ENCODE measurements at places on chromosomes 4 and X.

GRCh38 chr4:170008371-170008770, 17.8 kb downstream of the MFAP3L start:
- no peaks in the 10 kb centered on the region for H3K36me3 ChIP-seq
- H3K27me3 ChIP-seq, result no peaks in the 10 kb centered on the region
- H3K4me3 ChIP-seq, result no peak overlapping the region
- H3K4me1 ChIP-seq, result no peaks in the 10 kb centered on the region

DNA sequence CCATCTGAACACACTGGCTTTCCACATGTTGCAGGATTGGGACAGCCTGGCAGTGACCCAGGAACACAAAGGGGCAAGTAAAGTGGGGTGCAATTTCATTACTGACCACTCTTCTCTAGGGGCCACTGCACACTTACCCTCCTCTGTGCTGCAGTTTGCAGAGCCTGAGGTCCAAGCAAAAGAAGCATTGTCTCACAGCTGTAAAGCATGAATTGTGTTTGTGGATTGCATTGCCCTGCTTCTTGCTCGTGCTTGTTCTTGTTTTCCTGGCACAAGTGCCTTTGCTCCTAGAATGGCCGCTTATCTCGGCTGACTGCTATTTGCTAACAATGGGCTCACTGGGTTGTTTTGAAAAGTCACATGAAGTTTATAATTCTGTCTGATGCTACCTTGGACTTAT, 209.1 kb upstream of the JADE1 start:
- no peak overlapping the region for H3K27ac ChIP-seq
- H3K36me3 ChIP-seq, result no peaks in the 10 kb centered on the region
- H3K4me3 ChIP-seq, result no peak overlapping the region
- H3K4me1 ChIP-seq, result no peaks in the 10 kb centered on the region

- no peak for DNase-seq
- no peaks in the 10 kb centered on the region for H3K36me3 ChIP-seq
- no peaks in the 10 kb centered on the region for H3K4me1 ChIP-seq
- no peaks in the 10 kb centered on the region for H3K27me3 ChIP-seq
- no peak overlapping the region for H3K4me3 ChIP-seq
These were observed 149.0 kb upstream of the STX18 start for GRCh38 chr4:4690854-4691253.

DNA sequence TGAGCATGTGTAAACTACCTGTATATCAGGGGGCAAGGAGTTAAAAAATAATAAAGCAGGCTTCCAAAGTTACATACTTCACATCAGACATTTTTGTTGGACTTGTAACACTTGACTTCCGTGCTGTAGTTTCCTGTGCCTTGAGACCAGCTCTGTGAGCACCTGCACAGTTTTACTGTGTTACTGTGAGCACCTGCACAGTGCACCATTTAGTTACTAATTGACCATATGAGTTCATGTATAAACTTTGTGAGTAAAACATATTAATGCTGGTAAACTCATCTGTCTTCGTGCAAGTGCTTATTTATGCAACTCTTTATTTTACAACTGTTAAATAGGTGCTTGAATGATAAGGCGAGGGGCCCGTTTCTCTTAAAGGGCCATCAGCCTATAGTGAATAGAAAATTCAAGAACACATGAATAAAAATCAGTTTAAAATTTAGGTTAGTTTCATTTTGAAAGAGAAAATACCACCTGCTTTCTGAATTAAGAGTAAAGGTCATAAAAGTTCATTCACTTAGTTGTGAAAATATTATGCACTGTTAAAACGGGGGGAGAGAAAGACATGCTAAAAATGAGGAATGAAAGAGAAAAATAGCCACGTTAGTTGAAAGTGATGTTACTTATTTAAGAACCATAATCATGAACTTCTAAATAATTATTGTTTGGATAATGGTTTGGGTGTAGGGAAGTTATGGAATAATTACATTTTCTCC, 42.4 kb downstream of the USP9X start:
- DNase-seq, result no peak
- H3K27ac ChIP-seq, result no peak overlapping the region
- no peak overlapping the region for H3K4me3 ChIP-seq
- H3K27me3 ChIP-seq, result no peaks in the 10 kb centered on the region
- peaks cover 5% of the 10 kb centered on the region for H3K4me1 ChIP-seq

- H3K27me3 ChIP-seq, result no peaks in the 10 kb centered on the region
- H3K4me3 ChIP-seq, result no peak overlapping the region
- H3K27ac ChIP-seq, result no peak overlapping the region
- peaks cover 1% of the 10 kb centered on the region for H3K4me1 ChIP-seq
- DNase-seq, result no peak
These were observed 115.2 kb upstream of the BMPR1B start for GRCh38 chr4:94642561-94642866.

GRCh38 chrX:70096052-70096451, 33.8 kb downstream of the OTUD6A start:
- H3K36me3 ChIP-seq, result no peaks in the 10 kb centered on the region
- no peak for DNase-seq
- H3K27ac ChIP-seq, result no peak overlapping the region
- H3K4me3 ChIP-seq, result no peak overlapping the region
- H3K27me3 ChIP-seq, result peaks cover 4% of the 10 kb centered on the region

DNA sequence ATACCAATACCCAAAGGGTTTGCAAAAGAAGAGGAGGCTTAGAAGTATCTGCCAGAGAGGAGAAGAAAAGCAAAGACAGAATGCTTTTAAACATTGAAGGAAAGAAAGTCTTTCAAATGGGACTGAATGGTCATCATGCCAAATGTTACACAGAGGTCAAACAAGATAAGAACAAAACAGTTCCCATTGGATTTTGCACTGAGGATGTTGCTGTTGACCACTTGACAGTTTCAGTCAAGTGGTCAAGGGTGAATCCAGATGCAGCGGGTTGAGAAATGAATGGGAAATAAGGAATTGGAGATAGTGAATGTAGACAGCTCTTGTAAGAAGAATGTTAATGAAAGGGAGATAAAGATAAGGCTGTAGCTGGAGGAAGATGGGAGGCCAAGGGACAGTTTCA, 64.8 kb upstream of the FGG start:
- H3K27ac ChIP-seq, result no peak overlapping the region
- peaks cover 2% of the 10 kb centered on the region for H3K27me3 ChIP-seq
- no peak for DNase-seq
- no peak overlapping the region for H3K4me3 ChIP-seq

DNA sequence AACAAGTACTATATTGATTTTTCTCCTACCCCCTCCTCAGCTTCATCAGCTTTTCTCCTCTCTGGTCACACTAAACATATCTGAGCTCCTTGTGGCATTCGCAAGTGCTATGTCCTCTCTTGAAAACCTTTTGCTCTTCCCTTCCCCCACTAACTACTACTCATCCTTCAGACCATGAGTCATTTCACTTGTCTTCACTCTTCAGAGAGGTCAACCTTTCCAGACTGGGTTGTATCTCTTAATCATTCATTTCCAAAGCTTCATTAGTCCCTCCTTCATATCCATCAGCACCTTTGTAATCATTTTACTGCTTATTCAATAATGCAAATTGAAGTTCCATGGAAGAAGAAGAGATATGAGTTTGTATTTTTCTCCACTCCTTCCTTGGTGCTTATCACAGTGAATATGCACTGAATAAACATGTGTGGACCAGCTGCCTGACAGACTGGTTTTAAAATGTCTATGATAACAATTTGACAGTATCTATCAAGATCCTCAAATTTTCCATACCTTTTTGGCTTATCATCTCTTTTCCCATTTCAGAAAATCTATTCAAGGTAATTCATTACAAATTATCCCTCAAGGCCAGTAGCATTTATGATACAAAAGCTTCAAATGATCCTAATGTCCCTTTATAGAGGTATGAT, 28.4 kb downstream of the DDX60L start:
- H3K27me3 ChIP-seq, result no peaks in the 10 kb centered on the region
- H3K4me3 ChIP-seq, result no peak overlapping the region
- DNase-seq, result no peak
- peaks cover 20% of the 10 kb centered on the region for H3K4me1 ChIP-seq
- peaks cover 49% of the 10 kb centered on the region for H3K36me3 ChIP-seq
- H3K27ac ChIP-seq, result no peak overlapping the region

DNA sequence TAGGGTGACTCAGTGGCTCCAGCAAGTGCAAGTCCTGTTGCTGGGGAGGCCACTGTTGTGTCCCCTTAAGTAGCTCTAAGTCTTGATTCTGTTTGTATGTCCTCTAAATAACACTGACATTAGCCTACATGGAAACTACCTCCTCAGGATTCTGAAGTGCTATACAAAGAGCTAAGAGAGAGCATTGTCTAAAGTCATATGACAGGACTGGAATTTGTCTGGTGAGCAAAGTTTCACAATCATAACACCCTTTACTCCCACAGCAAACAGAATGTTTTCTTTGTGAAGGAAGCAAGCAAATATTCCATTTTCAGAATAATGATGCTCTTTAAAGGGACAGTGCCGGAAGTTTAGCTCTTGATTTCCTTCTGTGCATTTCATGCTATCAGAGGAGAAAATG, 23.4 kb upstream of the CT47A1 start:
- no peaks in the 10 kb centered on the region for H3K27me3 ChIP-seq
- DNase-seq, result no peak
- no peaks in the 10 kb centered on the region for H3K36me3 ChIP-seq
- no peak overlapping the region for H3K27ac ChIP-seq
- no peaks in the 10 kb centered on the region for H3K4me1 ChIP-seq
- H3K4me3 ChIP-seq, result no peak overlapping the region

- H3K36me3 ChIP-seq, result no peaks in the 10 kb centered on the region
- no peak for DNase-seq
- H3K27ac ChIP-seq, result no peak overlapping the region
- H3K4me3 ChIP-seq, result no peak overlapping the region
- peaks cover 21% of the 10 kb centered on the region for H3K27me3 ChIP-seq
These were observed 15.4 kb downstream of the MRFAP1 start for GRCh38 chr4:6655924-6656323.

GRCh38 chrX:40145923-40146261, 48.1 kb upstream of the BCOR start:
- DNase-seq, result no peak
- no peaks in the 10 kb centered on the region for H3K36me3 ChIP-seq
- H3K27ac ChIP-seq, result no peak overlapping the region
- H3K4me3 ChIP-seq, result no peak overlapping the region

GRCh38 chr4:175784986-175785525, 27.0 kb downstream of the GPM6A start:
- no peak overlapping the region for H3K27ac ChIP-seq
- no peaks in the 10 kb centered on the region for H3K27me3 ChIP-seq
- H3K4me3 ChIP-seq, result no peak overlapping the region

DNA sequence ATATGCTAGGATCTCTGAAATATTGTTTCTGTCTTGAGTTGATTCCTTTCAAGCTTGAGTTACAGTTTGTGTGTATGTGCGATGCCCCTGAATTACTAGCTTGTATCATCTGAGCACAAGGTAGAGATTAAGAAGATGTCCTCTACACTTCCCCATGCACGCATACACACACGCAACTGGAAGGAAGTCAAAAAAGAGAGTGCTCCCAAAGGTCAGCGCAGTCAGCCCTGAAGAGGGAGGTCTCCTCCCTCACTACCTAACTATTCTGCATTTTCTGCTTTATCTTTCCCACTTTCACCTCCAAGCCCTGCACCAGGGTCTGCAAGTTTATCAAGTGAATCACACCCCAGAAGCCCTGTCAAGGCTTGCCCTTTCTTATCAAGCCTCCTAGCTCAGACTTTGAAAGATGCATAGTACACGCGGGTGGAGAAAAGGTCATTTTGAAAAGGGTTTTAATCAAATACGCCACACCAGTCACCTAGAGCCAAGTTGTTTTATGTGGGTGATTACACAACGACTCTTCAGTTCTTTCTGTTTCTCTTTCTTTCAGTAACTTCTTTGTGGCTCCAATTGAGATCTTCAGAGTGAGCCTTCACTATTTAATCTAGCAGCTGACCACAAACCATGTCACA, 127.7 kb downstream of the ASB9 start:
- H3K4me1 ChIP-seq, result peaks cover 12% of the 10 kb centered on the region
- no peak for DNase-seq
- peak overlapping the region; percentile 38 for H3K4me3 ChIP-seq
- peaks cover 6% of the 10 kb centered on the region for H3K27me3 ChIP-seq

- H3K36me3 ChIP-seq, result peaks cover 33% of the 10 kb centered on the region
- H3K4me1 ChIP-seq, result peaks cover 6% of the 10 kb centered on the region
- DNase-seq, result no peak
- H3K4me3 ChIP-seq, result no peak overlapping the region
- no peak overlapping the region for H3K27ac ChIP-seq
These were observed 15.6 kb downstream of the RBM41 start for GRCh38 chrX:107102980-107103379.

DNA sequence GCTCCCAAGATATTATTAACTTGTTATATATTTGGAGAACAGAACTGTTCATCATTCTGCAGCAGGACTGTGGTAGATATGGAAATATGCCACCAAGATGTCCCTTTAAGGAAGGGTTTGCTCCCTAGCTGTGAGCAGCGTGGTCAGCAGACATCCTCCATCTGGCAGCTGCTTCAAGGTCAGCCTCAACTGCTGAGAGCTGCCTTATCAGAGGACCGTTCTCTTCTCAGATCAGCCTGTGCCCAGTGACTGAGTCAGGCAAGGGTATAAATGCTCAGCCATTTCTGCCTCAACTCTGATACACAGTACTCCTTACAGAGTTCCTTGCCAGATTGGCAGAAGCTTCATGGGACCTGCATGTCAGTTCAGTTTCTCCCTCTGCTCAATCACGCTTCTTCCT, 63.4 kb upstream of the MAGEB2 start:
- H3K36me3 ChIP-seq, result no peaks in the 10 kb centered on the region
- DNase-seq, result no peak
- no peak overlapping the region for H3K4me3 ChIP-seq
- H3K27me3 ChIP-seq, result no peaks in the 10 kb centered on the region
- no peaks in the 10 kb centered on the region for H3K4me1 ChIP-seq

GRCh38 chr4:25950461-25951389, 36.7 kb downstream of the SMIM20 start:
- no peaks in the 10 kb centered on the region for H3K36me3 ChIP-seq
- no peak for DNase-seq
- no peak overlapping the region for H3K4me3 ChIP-seq
- H3K27ac ChIP-seq, result no peak overlapping the region
- H3K4me1 ChIP-seq, result peaks cover 5% of the 10 kb centered on the region

- no peak for DNase-seq
- H3K27me3 ChIP-seq, result peaks cover 4% of the 10 kb centered on the region
- H3K36me3 ChIP-seq, result no peaks in the 10 kb centered on the region
- H3K4me1 ChIP-seq, result peaks cover 42% of the 10 kb centered on the region
These were observed 80.0 kb downstream of the ARSJ start for GRCh38 chr4:113899271-113900070.

DNA sequence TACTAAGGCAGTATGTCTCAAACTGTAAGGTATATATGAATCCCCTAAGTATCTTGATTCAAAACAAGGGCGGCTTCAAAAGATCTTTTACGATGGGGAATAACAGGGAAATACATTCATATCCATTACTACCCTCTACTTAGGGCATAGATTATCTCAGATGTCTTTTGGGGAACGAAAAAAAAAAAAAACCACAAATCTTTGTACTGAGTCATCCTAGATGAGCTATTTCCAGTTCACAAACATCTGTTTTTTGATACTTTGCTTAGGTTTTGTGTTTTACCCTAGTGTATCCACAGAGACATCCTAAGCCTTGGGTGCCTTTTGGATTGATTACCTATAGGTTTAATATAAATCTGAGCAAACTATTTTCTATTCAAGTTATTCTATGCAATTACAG, 457.2 kb downstream of the NLGN4X start:
- H3K4me3 ChIP-seq, result no peak overlapping the region
- H3K36me3 ChIP-seq, result no peaks in the 10 kb centered on the region
- DNase-seq, result no peak
- H3K27ac ChIP-seq, result no peak overlapping the region
- H3K27me3 ChIP-seq, result no peaks in the 10 kb centered on the region
- no peaks in the 10 kb centered on the region for H3K4me1 ChIP-seq
